LNCaP clone FGC (cell line): ENCODE measurements at places on chromosomes 1 and 21.

GRCh38 chr1:177333936-177334595, 163.3 kb downstream of the BRINP2 start:
- no peak for DNase-seq

- DNase-seq: no peak
Observed at GRCh38 chr1:221192055-221192454, 312.8 kb downstream of the HLX start.

- DNase-seq: no peak
Observed at GRCh38 chr1:57341721-57342120, 82.1 kb downstream of the DAB1 start.

GRCh38 chr1:5125208-5125607, 470.8 kb downstream of the AJAP1 start:
- DNase-seq: no peak

GRCh38 chr1:167454304-167454893, 63.9 kb downstream of the CD247 start:
- no peak for DNase-seq
